ENCODE measurements at places on chromosomes 2 and 18. TPM values are rescaled to one million over a fixed set of nuclear protein-coding genes. Genes with fewer than 3 reads are reported as not detected.

The TBC1D8 gene
- total RNA-seq, result 51.4 TPM

DNA sequence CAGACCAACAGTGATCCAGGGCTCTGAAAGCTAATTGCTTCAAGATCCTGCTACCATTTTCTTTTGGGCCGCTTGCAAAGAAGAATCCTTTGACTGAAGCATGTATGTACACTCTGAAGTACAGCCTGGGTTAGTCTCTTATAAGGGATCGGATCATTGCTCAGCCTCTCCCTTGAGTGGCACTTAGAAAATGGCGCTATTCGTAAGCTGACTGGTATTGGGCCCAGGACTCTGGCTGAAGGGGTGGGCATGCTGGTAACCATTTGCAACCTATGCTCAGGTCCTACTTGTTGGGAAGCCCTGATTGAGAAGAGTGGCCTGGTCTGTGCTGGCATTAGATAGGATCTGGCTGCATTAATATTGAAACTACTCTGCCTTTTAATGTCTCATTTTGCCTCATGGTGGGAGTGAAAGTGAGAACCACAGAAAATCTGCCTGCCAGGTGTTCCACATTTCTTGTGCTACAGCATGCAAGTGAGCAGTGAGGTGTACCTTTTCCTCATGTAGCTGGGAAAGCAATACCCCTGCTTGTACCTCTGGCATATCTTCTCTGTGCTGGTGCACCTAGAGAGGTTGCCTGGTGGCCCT lies 661 bp upstream of the MGAT5 start:
- no peak for DNase-seq

GRCh38 chr2:152694161-152694661 lies 23.1 kb downstream of the PRPF40A start:
- no peak for DNase-seq

DNA sequence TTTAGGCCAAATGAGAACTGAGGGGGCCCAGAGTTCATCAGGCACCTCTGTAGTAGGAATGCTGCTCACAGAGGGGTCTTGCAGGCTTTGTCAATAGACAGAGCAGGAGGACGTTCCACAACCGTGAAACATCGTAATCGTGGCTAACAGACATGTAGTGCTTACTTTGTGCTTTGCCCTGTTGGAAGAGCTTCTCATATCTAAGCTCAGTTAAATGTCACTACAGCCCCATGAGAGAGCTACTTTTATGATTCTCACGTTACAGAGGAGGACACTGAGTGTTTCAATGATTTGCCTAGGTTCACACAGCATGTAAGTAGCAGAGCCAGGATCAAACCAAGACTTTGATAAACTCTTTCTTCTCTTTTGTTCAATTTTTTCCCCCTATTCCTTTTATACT lies 136.6 kb downstream of the MYCN start:
- no peak for DNase-seq

- DNase-seq, result no peak
Measured at GRCh38 chr2:45864121-45864520, 212.6 kb downstream of the PRKCE start.

GRCh38 chr2:122101319-122101718 lies 345.9 kb downstream of the TSN start:
- DNase-seq, result no peak

Measured in Right ventricle myocardium superior (tissue), 1 donor.